Common myeloid progenitor, CD34-positive (primary cell): ENCODE measurements at places on chromosomes 3 and 15.

DNA sequence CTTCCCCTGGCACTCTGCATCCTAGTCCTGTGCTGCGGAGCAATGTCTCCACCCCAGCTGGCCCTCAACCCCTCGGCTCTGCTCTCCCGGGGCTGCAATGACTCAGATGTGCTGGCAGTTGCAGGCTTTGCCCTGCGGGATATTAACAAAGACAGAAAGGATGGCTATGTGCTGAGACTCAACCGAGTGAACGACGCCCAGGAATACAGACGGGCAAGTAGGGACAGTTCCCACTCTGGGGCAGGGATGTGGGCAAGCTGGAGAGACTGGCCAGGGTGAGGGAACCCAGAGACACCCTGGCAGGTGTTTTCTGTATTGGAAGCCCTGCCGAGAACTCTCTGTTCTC is 247 bp downstream of the FETUB start:
- no peak for DNase-seq

- DNase-seq: no peak
These were observed 64.0 kb downstream of the SYNM start for GRCh38 chr15:99168601-99169580.

DNA sequence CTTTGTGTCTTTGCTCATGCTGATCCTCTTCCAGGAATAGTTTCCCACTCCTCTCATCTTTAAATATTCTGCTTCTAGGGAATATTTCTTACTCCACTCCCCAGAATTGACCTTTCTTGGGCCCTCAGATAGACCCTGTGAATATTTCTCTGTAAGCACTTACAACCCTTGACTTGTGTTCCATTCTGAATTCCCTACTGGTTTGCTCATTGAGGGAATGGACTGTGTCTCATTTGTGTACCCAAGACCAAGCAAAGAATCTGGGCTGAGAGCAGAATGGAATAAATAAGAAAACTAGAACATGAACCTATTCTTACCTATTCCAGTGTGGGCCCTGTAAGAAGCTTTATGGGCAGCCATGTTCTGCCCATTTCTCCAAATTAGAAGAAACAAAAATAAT is 72.7 kb upstream of the TSPAN3 start:
- DNase-seq: no peak

DNA sequence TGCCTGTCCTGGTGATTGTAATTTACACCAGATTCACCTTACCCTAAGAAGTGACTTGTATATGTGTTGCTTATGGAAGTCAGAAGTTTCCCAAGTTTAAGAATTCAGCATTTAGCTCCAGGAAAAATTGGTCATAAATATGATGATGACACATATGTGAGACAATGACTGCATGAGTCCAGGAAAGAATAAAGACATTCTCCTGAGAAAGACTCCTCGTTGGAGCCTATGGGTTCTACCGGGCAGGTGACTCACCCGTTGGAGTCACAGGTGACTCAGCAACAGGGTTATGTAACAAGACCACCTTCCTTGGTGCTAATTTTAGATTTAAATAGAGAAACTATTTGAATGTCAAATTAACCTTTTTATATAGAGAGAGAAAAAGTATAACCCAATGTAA is 662.4 kb downstream of the FHIT start:
- peak; percentile 13 for DNase-seq

- DNase-seq: no peak
These were observed 55.4 kb upstream of the POLG start for GRCh38 chr15:89389841-89390603.

- DNase-seq: no peak
These were observed 72.5 kb downstream of the TNFAIP8L3 start for GRCh38 chr15:51022206-51022605.

DNA sequence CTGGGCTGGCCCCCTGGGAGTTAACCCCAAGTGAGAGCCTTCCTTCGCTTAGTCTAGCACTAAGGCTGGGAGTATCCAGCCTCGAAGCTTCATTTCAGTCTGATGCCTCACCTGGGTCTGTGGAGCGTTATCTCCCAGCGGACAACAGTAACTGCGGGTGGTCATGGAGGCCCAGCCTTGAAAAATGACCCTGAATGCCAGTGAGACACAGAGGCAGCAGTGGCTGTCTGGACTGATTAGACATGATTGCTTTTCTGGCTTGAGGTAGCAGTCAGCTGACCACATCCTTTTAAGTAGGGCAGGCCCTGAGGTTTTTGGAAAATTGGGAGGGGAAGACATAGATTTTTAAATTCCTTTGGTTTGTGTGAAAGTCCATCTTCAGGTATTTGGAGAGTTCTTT is 28.2 kb upstream of the TRIM59 start:
- no peak for DNase-seq

DNA sequence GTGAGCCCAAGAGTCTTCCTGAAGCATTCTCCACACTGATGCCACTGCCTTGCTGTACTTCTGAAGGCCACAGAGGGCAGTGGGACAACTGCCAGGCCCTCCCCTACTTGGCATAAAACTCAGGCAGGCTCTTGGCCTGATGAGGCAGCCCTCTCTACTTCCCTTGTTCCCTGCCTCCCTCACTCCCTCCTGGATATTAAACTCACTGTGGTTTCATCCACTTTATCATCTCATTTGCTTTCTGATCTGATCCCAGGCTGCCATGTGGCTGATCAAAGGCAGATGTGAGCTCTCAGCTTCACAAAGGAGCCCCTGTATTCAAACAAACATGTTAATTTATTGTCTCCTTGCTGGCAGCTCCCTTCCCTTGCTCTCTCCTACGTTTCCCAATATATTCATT is 533.5 kb downstream of the IGSF11 start:
- DNase-seq: peak; percentile 1

- no peak for DNase-seq
These were observed 39.6 kb upstream of the TIMP4 start for GRCh38 chr3:12198301-12198700.

DNA sequence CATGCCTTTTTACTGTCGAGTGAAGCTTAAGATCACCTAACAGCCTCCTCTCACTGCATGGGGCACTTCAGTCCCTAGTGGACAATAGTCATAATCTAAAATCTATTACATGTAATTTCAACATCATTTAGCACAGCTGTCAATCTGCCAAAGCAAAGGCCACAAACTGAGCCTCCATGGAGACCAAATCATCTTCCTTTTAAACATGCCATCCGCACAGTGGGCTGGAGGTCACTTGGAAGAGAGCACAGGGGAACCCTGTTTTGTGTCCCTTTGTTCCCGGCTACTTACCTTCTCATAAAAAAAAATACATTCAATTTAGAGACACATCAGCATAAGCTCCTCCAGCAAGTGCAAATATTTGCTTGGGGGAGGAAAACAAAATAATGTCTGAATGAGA is 167.3 kb downstream of the SQOR start:
- DNase-seq: no peak

DNA sequence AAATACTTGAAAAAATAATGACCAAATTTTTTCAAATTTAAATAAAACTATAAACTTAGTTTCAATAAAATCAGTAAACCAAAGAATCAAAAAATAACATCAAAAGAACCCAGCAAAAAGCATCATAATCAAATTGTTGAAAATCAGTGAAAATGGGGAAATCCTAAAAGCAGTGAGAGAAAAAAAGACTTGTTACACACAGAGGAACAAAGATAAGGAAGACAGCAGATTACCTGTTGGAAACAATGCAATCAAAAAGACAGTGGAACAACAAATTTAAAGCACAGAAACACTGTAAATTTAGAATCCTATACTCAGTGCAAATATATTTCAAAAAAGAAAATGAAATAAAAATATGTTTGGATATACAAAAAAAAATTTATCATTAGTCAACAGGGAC is 156.2 kb upstream of the LMCD1 start:
- DNase-seq: peak; percentile 52

- no peak for DNase-seq
These were observed 263.1 kb downstream of the ADAMTS17 start for GRCh38 chr15:100078511-100079220.

DNA sequence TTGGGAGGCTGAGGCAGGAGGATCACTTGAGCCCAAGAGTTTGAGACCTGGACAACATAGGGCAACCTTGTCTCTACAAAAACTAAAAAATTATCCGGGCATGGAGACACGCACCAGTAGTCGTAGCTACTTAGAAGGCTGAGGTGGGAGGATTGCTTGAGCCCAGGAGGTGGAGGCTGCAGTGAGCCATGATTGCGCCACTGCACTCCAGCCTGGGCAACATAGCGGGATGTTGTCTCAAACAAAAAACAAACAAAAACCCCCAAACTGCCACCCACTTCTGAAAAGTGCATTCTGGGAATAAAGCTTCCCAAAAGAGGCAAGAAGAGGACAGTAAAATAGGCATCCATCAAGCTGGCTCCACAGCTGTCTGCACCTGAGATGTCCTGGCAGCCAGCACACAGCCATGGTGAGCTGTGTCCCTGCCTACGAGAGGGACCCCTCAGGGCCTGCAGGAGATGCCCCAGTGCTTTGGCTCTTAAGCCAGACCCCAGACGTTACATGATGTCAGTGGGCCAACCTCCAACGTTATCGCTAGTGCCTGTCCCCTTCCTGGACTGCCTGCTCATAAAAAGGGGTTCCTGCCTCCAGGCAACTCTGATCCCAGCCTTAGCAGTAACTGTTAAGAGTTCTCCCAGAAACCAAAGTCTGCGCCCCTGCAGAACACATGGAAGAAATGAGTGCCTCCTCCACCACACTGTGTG is 101.1 kb downstream of the LRIG1 start:
- no peak for DNase-seq

DNA sequence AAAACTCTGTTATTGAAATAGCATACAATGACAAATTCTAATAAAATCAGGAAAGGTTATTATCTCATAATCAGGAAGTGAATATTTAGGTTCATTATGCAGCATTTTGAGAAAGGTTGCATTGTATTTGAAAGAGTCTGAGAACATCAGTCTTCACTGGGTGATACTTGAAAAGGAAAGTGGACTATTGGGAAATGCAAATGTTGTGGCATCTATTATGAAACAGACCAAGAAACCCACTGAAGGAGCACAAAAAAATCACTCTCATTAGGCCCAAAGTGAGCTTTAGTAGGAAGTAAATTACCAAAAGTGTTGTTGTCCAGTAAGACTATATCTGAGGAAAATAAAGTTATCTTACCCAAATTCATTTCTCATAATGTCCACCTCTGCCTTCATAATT is 90.8 kb downstream of the ZPLD1 start:
- no peak for DNase-seq

DNA sequence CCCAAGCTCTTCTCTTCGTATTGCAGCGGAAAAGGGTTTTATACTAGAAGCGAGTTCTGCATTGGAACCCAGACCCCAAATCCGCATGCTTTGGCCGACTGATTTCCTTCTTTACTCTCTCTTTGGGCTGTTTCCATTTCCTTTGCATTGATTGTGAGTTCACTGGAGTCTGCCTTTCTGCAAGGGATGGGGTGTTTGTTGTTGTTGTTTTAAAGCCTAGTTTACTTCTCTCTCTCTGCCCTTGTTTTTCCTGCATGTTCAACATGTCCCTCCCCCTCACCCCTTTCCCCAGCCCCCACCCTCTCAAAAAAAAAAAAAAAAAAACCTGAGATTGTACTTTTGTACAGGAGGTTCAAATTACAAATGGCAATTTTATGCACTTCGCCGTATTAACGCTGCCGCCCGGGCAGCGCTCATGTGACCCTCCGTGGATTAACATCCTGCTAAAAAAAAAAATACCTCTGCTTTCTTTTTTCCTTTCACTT is 2.2 kb downstream of the NR2F2 start:
- DNase-seq: no peak

DNA sequence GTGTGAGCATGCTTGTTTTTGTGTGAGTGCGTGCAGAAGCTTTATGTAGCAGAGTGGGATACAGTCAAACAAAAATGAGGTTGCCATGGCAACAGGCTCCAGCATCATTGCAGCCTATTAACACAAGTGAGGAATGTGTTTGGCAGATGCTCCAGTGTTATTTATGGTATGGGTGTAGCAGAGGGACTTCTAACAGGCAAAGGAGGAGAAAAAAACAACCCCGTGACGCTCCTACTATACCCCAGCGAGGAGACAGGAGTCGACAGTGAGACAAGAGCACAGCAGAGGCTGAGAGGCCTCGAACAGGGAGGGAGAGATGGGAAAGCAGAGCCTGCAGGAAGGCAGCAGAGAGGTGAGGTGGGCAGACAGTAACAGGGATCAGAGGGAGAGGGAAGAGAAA is 4.9 kb downstream of the ADCY5 start:
- peak; percentile 26 for DNase-seq

GRCh38 chr3:16942955-16943354 is 58.2 kb downstream of the PLCL2 start:
- no peak for DNase-seq

GRCh38 chr3:79111375-79112052 is 656.3 kb downstream of the ROBO1 start:
- DNase-seq: no peak

DNA sequence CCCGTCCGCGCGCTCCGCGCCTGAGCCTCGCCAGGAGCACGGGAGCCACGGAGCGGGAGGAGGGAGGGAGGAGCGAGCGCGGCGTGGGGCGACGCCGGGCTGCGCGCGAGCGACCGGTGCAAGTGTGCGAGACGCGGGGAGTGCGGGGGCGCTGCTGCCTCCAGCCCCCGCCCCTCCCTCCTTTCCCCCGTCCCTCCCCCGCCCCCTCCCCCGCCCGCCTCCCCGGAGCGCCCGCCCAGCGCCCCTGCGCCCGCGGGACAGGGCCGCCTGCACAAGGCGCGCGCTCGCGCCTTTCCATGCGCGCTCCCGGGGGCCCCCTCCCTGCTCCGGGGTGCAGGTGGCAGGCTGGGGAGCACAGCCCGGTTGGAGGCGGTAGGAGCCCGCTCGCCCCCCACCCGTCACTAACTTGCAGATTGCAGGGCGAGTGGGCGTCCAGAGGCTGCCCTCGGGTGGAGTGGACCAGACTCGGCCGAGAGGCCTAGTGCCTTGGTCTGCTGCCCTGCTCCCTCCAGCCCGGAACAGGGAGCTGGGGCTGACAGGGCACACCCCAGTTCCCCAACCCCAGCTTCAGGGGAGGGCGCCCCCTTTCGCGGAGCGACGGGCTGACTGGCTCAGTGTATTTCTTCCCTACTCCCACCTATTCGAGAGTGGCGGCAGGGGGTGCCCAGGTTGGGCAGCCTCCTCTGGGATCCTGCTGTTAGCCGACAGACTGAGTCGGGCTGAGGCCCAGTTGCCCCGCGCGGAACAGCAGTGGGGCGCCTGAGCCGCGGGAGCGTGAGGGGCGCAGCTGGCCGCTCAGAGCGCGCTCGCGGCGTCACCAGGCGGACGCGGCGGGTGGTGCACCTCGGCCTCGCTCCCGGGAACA is at the start of gene WNT7A:
Gene WNT7A (minus strand): TSS at position 126 of the 865 bp plus-strand sequence. CDS start 255 bp downstream, outside the sequence.
- peak; percentile 60 for DNase-seq

GRCh38 chr15:87713475-87713879 is 543.1 kb downstream of the NTRK3 start:
- DNase-seq: no peak

GRCh38 chr15:78313383-78313782 is 14.0 kb upstream of the SKIC8 start:
- DNase-seq: no peak

GRCh38 chr3:55634345-55634744 is 147.2 kb upstream of the WNT5A start:
- DNase-seq: no peak

DNA sequence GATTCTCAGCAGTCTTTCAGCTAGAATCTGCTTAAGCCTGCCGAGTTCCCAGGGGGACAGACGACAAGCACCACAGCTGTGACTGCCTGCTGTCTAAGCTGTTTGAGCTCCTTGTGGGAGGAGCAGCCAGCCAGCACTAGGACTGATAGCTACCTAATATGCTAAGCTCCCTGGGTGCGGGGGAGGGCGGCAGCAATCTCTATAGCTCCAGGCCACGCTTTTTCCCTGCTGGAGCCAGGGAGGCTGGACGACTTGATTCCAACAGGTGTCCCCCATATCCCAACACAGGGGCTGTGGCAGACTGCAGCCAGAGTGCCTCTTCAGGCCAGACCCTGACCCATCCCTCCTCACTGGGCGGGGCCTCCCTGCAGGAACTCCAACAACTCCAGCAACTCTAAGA is 134.1 kb upstream of the ARPP21 start:
- no peak for DNase-seq
